ENCODE measurements at places on chromosomes 6 and 20. TPM values are rescaled to one million over a fixed set of nuclear protein-coding genes. Genes with fewer than 3 reads are reported as not detected.

SPTLC3 gene
- 71.5 TPM for total RNA-seq

CST5 gene
- not detected for total RNA-seq

C20orf202 gene
- total RNA-seq: 0.27 TPM

XKR7 gene
- 0.10 TPM for total RNA-seq

BMP5 gene
- 0.81 TPM for total RNA-seq

SEL1L2 gene
- not detected for total RNA-seq

DLK2 gene
- not detected for total RNA-seq

POPDC3 gene
- total RNA-seq: not detected

GLP1R gene
- 0.13 TPM for total RNA-seq

- no peak overlapping the region for H3K4me3 ChIP-seq
- no peak overlapping the region for H3K27ac ChIP-seq
- H3K27me3 ChIP-seq: no peaks in the 10 kb centered on the region
These were observed 18.1 kb downstream of the PDRG1 start for GRCh38 chr20:31933698-31934097.

DNA sequence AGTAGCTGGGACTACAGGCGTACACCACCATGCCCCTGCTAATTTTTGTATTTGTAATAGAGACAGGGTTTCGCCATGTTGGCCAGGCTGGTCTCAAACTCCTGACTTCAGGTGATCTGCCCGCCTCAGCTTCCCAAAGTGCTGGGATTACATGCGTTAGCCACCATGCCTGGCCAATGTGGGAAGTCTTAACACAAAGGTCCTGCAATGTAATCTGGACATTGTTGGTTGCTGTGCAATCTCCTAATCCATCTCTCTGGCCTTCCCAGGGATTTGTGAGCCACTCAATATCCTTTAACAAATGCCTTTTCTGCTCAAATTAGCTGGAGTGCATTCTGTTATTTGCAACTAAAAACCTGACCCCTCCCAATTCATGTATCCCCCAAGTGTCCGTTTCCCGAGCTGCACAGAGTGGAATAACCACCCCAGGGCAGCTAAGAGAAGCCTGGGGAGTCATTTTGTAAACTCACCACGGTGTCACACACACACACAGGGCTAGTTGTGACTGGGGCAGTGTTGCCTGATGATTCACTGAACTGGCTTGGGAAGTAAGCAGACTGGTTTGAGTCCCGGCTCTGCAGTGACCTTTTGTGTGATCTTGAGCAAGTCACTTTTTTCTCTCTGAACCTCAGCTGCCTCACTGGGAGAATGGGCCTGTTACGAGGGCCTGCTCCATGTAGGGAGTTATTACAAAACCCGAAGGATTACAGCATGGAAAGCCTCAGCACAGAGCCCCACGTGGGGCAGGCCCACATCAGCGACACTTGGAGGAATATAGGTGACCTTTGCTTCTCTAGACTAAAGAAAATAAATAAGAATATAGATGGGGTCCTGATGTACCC lies 152.3 kb downstream of the ZMYND8 start:
- no peaks in the 10 kb centered on the region for H3K27me3 ChIP-seq
- DNase-seq: no peak
- H3K4me1 ChIP-seq: no peaks in the 10 kb centered on the region
- peaks cover 4% of the 10 kb centered on the region for H3K36me3 ChIP-seq

- no peaks in the 10 kb centered on the region for H3K4me1 ChIP-seq
- H3K27me3 ChIP-seq: no peaks in the 10 kb centered on the region
- H3K4me3 ChIP-seq: no peak overlapping the region
- H3K27ac ChIP-seq: no peak overlapping the region
These were observed 939.5 kb downstream of the EPHA7 start for GRCh38 chr6:92479831-92480230.

- peak; percentile 18 for DNase-seq
- H3K4me3 ChIP-seq: no peak overlapping the region
- H3K4me1 ChIP-seq: peaks cover 13% of the 10 kb centered on the region
- H3K27me3 ChIP-seq: no peaks in the 10 kb centered on the region
These were observed 413.9 kb upstream of the JARID2 start for GRCh38 chr6:14831937-14832336.

GRCh38 chr6:82277686-82278085 lies 30.1 kb upstream of the IBTK start:
- DNase-seq: no peak
- H3K36me3 ChIP-seq: no peaks in the 10 kb centered on the region
- H3K27me3 ChIP-seq: no peaks in the 10 kb centered on the region
- H3K4me1 ChIP-seq: no peaks in the 10 kb centered on the region

DNA sequence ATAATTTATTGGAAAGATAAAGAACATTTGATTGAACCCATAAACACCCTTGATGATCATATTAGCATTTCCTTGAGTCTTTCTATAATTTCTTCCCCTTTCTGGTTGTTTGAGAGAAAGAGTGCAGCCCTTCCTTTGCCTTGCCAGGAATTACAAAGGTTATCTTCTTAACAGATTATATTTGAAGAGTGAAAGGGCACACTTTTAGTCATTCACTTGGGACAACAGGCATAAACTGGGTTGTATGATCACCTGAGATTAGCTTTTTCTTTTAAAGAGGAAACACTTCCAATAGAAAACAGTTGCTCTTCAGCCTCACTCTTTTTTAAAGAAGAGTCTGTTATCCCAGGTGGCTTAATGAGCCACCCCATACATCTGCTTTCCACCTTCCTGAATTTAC lies 295.2 kb downstream of the PHF3 start:
- no peak overlapping the region for H3K27ac ChIP-seq
- no peak overlapping the region for H3K4me3 ChIP-seq
- DNase-seq: no peak

DNA sequence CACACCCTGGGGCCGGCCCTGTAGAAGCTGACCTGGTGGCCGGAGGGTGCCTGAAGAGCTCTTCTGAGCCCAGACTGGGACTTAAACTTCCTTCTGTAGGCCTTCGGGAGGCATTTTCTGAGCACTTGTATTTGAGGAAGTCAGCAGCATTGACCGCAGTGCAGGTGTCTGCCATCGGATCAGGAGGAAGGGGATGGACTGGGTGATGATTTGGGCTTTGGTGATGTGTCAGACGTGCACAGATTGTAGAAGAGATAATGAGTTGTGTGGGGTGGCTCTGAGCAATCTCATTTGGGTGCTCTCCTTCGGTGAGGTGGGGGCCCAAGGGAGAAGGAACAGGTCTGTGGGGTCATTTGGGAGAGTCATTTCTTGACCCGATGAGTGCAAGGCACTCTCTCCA lies 150.9 kb downstream of the ARID1B start:
- H3K36me3 ChIP-seq: no peaks in the 10 kb centered on the region
- H3K4me3 ChIP-seq: no peak overlapping the region
- no peak for DNase-seq
- H3K27ac ChIP-seq: no peak overlapping the region
- peaks cover 32% of the 10 kb centered on the region for H3K4me1 ChIP-seq

DNA sequence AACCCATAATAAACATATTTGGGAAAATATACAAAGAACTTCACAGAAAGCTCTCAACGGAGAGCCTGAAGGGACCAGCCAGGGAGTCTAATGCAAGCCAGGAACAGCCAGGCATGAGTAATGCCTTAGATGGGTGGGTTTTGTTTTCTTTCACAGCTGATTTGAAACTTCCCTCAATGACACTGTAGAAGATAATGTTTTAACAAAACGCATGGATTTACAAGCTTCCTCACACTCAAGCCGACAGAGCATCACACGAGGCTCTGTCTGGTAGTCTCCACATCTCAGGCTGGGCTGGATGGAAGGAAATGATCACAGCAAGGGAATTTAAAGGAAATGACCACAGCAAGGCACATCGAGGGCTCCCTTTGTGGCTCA lies 113.9 kb downstream of the GMPR start:
- H3K27me3 ChIP-seq: no peaks in the 10 kb centered on the region
- no peak overlapping the region for H3K27ac ChIP-seq
- H3K4me1 ChIP-seq: no peaks in the 10 kb centered on the region

- H3K27me3 ChIP-seq: no peaks in the 10 kb centered on the region
- no peak for DNase-seq
- peaks cover 14% of the 10 kb centered on the region for H3K4me1 ChIP-seq
- H3K36me3 ChIP-seq: no peaks in the 10 kb centered on the region
- H3K27ac ChIP-seq: peak overlapping the region; percentile 2
These were observed 2.3 kb upstream of the GMPR start for GRCh38 chr6:16236009-16236501.

DNA sequence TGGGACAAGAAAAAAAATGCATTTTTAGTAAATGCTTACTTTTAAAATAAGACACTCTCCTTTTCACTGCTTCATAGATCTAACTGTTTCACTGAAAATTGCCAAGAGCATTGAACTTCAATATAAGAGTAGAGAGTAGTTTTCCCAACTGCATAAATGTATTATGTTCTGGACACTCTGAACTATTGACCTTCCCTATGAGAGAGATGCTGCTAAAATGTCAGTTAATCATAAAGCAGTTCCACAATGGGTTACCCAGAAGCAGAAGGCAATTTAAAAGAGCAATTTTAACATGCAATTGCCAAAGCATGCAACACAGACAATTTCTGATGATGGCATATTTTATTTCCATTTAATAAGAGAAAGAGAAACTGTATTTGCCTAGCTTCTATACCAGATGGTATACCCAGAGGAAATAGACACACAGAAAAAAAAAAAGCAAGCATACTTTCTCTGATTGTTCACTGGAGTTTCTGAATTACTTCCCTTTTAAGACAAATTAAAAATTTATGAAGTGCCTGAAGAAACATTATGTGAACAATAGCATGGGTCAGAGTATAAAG lies 279.1 kb upstream of the THEMIS start:
- H3K4me3 ChIP-seq: no peak overlapping the region
- H3K27me3 ChIP-seq: no peaks in the 10 kb centered on the region
- no peak overlapping the region for H3K27ac ChIP-seq
- no peaks in the 10 kb centered on the region for H3K4me1 ChIP-seq
- H3K36me3 ChIP-seq: no peaks in the 10 kb centered on the region

DNA sequence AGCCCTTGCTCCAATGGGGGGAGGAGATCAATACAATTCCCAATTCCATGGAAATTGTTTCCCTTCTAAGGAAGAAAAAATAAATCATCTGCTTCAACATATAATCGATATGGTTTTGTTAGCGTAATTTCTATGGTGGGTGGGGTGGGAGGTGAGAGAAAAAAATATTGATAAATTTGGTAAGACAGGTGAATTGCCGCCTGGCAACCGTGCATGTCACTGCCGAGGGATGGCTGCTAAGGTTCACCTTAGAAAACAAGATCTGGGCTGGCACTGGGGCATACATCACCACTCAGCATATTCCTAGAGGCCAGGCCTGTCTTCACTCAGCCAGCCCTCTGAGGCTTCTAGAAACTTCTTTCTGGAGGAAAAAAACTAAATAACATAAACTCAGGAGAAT lies 104.1 kb downstream of the ZNF217 start:
- H3K27me3 ChIP-seq: no peaks in the 10 kb centered on the region
- no peaks in the 10 kb centered on the region for H3K4me1 ChIP-seq
- H3K36me3 ChIP-seq: no peaks in the 10 kb centered on the region

- no peak overlapping the region for H3K4me3 ChIP-seq
- no peak for DNase-seq
- H3K36me3 ChIP-seq: no peaks in the 10 kb centered on the region
- H3K27ac ChIP-seq: no peak overlapping the region
These were observed 53.6 kb upstream of the BHLHE23 start for GRCh38 chr20:63060057-63060991.

DNA sequence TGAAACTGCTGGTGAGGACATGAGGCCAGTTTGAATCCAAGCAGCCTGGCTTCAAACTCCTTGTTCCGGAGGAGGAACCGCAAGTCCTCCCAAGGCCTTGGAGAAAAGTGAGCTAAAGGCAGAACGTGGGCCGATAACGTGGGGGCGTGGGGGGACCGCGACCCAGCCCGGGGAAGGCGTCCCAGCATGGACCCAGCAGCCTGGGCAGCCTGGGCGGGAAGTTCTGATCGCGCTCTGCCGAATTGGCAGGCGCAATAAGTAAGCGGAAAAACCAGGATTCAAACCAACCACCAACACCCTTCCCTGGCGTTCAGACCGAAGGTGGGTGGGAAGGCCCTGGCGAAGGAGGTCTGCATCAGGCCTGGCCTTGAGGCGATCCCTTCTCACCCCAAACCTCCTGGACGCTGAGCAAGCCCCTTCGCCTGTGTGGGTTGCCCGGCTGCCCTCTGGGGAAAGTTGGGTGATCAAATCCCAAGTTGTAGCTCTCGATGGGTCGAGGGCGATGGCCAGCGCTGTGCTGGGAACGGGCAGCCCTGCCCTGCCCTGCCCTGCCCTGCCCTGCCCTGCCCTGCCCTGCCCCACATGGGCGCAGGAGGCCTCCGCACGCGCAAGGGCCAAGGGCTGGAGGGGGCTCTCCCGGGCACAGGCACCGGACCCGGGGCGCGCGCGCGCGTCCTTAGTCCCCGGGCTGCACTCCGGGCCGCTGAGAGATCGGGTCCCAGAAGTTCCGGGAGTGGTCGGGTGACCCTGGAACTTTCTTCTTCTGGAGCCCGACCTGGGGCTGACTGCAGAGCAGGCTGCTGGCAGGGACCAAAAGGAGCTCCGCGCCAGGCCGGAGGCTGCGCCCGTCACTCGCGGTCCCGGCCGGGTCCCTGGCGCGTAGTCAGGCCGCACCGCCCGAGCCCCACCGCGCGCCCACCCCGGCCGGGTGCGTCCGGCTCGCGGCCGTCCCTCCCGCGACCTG lies 637 bp upstream of the SLC22A3 start:
- H3K36me3 ChIP-seq: no peaks in the 10 kb centered on the region
- no peak overlapping the region for H3K27ac ChIP-seq
- H3K27me3 ChIP-seq: no peaks in the 10 kb centered on the region
- peak overlapping the region; percentile 31 for H3K4me3 ChIP-seq
- H3K4me1 ChIP-seq: peaks cover 6% of the 10 kb centered on the region

- no peaks in the 10 kb centered on the region for H3K36me3 ChIP-seq
- H3K4me3 ChIP-seq: no peak overlapping the region
- no peaks in the 10 kb centered on the region for H3K27me3 ChIP-seq
- DNase-seq: no peak
- no peaks in the 10 kb centered on the region for H3K4me1 ChIP-seq
These were observed 121.9 kb downstream of the SIM1 start for GRCh38 chr6:100342830-100343229.

- peak; percentile 15 for DNase-seq
- H3K4me1 ChIP-seq: no peaks in the 10 kb centered on the region
- H3K27ac ChIP-seq: no peak overlapping the region
- no peak overlapping the region for H3K4me3 ChIP-seq
- H3K36me3 ChIP-seq: no peaks in the 10 kb centered on the region
- H3K27me3 ChIP-seq: no peaks in the 10 kb centered on the region
These were observed 133.5 kb downstream of the TBC1D7 start for GRCh38 chr6:13194852-13195251.

- no peak for DNase-seq
- H3K27me3 ChIP-seq: no peaks in the 10 kb centered on the region
- no peaks in the 10 kb centered on the region for H3K4me1 ChIP-seq
- no peak overlapping the region for H3K27ac ChIP-seq
- no peak overlapping the region for H3K4me3 ChIP-seq
- no peaks in the 10 kb centered on the region for H3K36me3 ChIP-seq
These were observed 74.6 kb upstream of the CEP85L start for GRCh38 chr6:118725944-118726343.

DNA sequence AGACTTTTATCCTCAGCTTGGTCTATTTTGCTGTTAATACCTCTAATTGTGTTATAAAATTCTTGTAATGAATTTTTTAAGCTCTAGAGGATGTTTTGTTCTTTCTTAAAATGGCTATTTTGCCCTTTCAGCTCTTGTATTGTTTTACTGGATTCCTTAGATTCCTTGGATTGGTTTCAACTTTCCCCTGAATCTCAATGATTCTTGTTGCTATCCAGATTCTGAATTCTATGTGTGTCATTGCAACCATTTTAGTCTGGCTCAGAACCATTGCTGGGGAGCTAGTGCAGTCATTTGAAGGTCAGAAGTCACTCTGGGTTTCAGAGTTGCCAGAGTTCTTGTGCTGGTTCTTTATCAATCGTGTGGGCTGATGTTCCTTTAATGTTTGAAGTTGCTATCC lies 37.1 kb downstream of the OTOR start:
- H3K4me1 ChIP-seq: peaks cover 9% of the 10 kb centered on the region
- no peaks in the 10 kb centered on the region for H3K36me3 ChIP-seq
- H3K27me3 ChIP-seq: no peaks in the 10 kb centered on the region
- no peak overlapping the region for H3K4me3 ChIP-seq

Measured in thyroid gland (tissue), 4 donors.